BE2C (cell line): ENCODE measurements at places on chromosomes 1 and 21.
A peak's percentile ranks its signal among the peaks of the same experiment; 100 is the strongest.

DNA sequence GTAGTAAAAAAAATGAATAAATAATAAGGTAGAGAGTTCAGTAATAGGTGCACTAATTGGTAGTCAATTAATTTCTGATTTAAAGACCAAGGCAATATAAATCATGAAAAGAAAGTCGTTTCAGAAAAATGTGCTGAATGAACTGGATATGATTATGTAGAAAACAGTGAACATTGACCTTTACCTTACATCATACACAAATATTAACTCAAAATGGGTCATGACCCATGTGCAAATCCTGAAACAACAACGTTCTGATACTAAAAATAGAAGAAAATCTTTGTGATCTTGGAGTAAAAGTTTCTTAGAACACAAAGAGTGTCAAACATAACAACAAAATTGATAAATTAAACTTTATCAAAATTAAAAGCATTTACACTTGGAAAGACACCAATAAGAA, 39.1 kb downstream of the COL11A1 start:
- DNase-seq, result no peak

DNA sequence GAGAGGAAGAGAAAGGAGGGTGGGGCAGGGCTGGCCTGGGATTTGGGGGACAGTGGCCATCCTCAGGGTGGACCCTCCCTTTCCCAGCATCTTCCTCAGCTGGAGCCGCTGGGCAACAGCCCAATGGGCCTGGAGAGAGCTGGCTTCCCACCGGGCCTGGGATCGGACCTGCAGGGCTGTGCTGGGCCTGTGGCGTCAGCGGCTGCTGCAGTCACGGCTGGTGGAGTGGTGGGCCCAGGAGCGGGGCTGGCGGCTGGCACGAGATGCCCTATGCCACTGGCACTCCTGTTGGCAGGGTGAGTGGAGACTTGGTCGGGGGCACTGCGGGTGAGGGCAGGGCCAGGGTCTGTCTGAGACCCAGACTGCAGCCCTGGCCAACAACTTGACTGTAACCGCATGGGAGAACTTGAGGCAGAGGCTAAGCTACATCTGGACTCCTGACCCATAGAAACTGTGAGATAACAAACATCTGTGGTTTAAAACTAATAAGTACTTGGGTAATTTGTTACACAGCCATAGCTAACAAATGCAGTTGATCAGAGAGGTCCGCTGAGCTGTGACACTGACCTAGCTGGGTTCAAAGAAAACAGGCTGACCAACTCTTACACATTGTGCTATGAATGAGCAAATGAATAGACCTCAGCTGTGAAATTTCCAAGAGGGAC, 17.9 kb downstream of the C1orf167 start:
- no peak for DNase-seq

- no peak for DNase-seq
Measured at GRCh38 chr1:29752141-29752540, 515.8 kb downstream of the PTPRU start.

DNA sequence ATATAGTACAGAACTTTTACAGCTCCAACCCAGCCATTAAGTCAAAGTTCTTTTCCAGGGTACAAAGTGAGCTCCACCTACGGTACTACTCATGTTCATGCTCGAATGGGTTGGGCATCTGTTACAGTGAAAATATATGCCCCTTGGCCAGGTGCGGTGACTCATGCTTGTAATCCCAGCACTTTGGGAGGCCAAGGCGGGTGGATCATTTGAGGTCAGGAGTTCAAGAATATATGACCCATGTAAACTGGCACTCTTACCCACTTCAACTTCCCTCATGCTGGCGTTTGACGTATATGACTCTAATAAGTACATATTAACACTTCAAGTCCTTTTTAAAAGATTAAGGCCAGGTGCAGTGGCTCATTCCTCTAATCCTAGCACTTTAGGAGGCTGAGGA, 71.3 kb upstream of the PKN2 start:
- no peak for DNase-seq

- no peak for DNase-seq
Measured at GRCh38 chr1:157504646-157505045, 47.7 kb downstream of the FCRL5 start.

DNA sequence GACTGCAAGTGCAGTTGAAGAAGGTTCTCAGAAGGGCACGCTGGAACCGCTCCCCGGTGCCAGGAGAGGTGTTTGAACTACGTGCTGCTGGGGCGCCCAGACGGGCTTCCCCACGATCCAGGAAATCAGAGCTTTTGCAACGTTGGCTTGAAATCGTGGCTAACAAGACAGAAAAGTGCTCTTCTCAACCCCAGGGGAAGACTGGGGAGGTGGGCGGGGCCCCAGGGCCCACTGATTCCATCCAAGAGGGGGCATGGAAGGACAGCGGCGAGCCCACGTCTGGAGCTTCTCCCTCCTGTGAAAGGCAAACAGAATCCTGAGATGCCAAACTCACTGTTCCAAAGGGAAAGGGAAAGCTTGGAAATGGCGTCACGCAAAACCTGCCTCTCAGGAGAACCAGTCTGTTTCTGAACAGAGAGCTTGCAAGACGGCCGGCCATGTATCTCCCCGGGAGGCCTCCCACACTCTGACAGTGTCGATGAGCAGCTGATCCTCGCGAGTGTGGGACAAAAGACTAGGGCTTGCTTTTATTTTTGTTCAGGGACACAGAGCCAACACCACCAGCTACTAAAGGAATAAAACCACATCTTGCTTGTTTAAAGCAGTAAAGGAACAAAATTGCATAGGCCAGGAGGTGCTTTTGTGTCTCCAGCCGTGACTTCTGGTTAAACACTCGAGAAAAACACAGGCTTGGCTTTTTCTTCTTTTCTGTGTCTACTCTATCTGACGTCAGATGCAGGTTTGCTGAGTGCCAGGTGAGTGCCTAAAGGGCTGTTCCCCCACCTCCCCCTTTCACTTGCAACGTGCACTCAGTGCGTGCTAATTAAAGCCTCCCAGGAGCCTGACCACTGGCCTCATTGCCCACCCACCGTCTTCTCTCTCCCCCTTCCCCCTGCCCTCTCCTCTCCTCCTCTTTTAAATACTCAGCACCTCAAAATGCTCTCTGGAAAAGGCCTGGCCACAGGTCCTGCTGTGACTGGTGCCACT, 41.5 kb downstream of the LRRC3 start:
- DNase-seq, result no peak

DNA sequence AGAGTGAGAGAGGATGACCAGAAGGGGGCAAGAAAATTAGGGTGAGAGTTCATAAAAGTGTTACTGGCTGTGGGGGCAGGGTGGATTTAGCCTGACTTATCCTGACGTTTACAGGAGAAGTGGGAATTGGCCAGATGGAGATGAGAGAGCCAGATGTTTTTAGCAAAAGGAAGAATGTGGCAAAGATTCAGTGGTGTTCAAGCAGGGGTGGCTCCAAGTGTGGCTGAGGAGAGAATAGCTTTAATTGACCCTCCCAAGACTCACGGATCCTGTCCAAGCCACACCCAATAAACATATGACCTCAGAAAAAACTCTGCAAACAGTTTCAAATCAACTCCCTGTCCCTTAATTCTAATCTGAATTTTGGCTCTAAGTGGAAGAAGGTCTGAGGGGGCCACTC, 35.2 kb upstream of the EDEM3 start:
- no peak for DNase-seq

DNA sequence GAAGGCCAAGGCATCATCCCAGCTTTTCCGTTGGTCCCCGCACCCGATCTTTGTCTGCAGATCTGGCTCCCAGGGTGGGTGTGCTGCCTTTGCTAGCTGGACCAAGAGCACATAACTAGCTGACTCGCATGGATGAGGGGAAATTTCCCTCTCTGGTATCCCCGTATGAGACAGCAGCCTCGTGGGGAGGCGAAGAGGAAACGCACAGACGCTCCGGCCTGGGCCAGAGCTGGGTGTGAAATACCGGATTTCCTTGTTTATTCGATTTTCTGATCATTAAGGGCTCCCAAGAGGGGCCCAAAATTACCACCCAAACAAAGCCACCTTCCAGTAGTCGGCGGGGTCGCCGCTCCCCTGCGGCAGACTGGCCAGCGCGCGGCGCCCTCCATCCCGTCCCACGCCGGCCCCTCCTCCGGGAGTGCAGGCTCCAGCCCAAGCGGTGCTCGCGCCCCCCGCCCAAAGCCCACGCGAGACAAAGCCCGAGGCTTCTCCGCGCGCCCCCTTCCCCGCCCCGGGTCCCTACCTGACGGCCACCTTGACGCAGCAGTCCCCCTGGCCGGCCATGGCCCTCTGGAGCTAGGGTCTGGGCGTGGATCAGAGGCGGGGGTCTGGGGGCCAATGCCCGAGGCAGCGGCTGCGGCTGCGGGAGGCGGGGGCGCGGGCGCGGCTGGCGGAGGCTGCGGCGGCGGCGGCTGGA, 546 bp downstream of the KIF21B start:
- DNase-seq, result no peak

DNA sequence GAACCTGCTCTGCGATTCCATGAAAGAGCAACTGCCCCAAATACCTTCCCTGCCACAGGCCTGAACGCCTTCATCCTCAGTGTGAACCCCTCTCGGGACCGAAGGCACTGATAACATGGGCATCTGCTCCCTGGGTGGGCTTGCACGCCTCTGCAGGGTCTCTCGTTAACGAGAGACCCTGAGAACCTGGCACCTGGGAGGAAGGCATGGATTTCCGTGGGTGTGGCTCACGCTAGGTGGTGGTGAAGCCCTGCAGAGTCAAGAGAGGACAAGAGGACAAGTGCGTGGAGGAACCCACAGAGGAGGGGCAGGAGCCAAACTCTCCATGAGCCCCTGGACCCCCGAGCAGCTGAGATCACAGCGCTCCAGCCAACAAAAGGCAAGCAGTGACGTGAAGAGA, 26.8 kb upstream of the COL6A2 start:
- peak; percentile 1 for DNase-seq

- DNase-seq, result no peak
Measured at GRCh38 chr1:14304381-14304865, 294.1 kb upstream of the KAZN start.
